ENCODE measurements at places on chromosomes 6 and 20.

- DNase-seq, result no peak
Observed at GRCh38 chr20:822651-823573, 10.6 kb upstream of the FAM110A start.

DNA sequence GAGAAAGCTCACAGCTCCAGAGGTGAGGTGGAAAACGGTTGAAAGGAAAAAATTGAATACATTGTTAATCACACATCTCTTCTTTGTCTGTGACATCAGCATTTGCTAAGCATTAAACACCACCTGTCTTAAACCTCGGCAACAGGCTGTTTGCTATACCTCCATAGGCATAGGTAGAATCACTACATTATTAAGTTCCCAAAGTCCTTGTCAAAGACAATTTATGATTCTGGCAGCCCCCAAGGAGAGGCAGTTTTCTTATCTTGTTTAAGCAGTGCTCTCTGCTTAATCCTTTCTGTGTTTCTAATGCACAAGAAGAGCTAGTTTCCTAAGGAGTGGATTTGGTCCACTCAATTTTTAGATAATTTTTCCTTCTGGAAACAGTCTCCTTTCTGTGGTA, 249.7 kb downstream of the NKAIN2 start:
- DNase-seq, result no peak

DNA sequence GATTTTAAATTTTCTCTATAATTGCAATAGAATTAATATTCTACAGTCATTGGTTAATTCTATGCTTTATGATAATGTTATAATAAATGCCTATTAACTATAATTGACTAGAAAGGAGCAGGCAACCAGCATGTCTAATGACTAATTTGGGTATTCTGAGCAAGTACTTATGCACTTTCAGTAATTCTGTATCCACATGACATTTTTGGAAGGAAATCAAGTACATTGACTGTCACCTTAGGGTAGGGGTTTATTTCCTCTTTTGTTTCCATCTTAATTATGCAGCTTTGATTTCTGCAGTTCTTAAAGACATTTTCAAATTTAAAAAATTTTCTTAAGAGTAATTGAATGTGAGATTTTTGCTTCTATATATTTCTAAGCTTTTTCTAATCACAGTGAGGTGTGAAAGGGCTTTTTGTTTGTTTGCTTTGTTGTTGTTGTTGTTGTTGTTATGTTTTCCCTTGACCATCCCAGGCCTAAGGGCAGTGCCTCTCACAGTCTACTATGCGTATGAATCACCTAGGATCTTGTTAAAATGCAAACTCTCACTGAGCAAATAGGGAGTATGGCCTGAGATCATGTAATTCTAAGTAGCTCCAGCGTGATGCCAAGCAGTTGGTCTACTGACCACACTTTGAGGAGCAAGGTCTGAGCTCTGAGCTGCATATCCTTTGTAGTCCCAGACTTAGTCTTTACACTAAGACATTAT, 467.1 kb upstream of the RNF217 start:
- DNase-seq, result no peak

DNA sequence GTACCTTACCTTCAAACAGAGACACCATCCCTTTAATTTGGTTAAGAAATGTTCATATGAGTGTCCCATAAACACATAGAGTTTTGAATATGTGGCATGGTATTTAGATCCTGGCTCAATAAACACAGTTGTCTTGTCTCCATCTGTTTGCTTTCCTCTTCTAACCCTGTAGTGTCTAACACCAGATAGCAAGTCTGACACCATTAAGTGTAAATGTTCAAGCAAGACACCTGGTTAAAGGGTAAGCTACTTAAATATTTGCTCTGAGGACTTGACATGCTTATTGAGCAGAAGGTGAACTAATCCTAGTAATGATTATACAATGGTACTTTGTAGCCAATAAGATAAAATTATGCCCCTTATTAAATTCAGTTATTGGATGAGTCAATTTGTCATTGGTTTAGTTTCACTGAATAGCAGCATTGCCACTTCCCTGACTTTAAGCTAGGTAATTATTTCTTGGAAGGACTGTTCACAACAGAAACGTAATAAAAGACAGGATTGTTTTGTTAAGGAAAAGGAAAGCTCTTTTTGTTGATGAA, 26.9 kb upstream of the GOPC start:
- no peak for DNase-seq

DNA sequence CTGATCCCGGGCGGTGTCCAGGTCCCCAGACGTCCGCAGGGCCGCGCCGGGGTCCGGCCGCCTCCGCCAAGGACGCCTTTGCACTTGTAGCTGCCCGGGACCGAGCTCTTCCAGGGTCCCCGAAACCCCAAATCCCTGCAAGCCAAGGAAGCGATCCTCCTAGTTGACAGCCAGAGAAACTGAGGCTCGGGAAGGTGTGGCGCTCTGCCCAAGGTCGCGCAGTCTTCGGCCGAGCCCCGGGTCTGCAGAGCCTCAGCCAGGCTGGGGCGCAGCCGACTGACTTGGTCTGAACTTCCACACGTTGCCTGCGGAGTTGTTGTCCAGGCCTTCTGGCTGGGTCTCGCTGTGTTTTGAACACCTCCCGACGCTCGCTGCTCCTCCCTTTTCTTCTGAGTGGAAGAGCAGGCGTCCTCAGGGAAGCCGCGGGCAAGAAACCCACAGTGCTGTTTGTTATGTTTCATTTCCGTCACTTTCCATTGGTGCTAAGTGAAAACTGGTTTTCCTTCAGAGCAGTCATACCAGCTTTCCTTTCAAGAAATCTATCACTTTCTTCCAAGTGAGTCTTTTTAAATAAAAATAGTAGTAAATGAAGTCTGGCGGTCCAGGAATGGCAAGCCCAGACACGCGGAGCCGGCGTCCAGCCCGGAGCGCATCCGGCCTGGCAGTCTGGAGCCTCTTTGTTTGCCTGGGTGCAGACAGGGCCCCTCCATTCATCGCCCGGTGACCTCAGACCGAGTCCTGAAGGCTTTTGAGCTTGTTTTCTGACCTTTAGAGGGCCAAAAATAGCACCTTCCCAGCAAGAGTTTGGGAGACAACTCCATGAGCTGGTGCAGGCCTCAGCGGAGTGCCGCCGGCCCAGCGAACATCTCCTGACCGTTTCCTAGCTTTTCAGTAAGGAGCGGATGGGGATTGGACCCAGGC, 698 bp downstream of the FAM210B start:
- peak; percentile 54 for DNase-seq

DNA sequence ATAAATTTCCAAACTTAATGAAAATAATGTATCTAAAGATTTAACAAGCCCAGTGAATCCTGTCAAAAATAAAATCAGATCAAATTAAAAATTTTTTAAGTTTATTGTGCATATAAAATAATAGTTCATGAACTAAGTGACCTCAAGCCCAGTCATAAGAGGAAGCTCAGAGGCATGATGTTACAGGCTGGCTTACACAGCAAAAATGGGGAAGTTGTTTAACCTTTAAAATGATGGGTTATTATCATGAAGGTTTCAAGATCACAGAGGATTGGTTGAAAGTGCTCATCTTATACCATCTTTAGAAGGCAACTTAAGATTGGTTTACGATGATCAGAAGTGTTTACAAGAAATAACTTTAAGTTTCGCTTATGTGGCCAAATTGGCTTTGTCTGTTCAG, 102.5 kb downstream of the PAK5 start:
- no peak for DNase-seq

- no peak for DNase-seq
Observed at GRCh38 chr20:12775041-12775440, 233.7 kb upstream of the SPTLC3 start.

GRCh38 chr6:102387326-102388033, 994.0 kb downstream of the GRIK2 start:
- no peak for DNase-seq

GRCh38 chr6:132443206-132443605, 41.9 kb upstream of the MOXD1 start:
- no peak for DNase-seq

GRCh38 chr6:126959765-126960164, 158.7 kb upstream of the RSPO3 start:
- no peak for DNase-seq
